Natural killer cell treated with Interleukin-12 subunit alpha and Interleukin-12 subunit beta and Interleukin-15 and Interleukin-18, amount 100 ng/mL, for 72 hours (primary cell): ENCODE measurements at places on chromosomes 5 and 9.

GRCh38 chr5:84642795-84643194 lies 258.1 kb upstream of the EDIL3 start:
- no peak for DNase-seq

- DNase-seq, result no peak
These were observed 68.1 kb downstream of the RNF38 start for GRCh38 chr9:36332006-36332405.

DNA sequence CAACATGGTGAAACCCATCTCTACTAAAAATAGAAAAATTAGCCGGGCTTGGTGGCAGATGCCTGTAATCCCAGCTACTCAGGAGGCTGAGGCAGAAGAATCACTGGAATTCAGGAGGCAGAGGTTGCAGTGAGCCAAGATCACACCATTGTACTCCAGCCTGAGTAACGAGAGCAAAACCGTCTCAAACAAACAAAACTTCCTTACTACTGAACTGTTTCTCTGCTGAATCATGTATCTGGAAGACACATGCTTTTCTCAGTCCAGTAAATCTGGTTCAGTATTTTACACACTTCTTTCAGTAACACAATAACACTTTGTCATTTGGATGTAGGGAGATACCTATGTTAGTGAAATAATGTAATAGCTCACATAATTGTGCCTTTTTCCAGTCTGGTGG lies 7.9 kb downstream of the TRMT10B start:
- no peak for DNase-seq

DNA sequence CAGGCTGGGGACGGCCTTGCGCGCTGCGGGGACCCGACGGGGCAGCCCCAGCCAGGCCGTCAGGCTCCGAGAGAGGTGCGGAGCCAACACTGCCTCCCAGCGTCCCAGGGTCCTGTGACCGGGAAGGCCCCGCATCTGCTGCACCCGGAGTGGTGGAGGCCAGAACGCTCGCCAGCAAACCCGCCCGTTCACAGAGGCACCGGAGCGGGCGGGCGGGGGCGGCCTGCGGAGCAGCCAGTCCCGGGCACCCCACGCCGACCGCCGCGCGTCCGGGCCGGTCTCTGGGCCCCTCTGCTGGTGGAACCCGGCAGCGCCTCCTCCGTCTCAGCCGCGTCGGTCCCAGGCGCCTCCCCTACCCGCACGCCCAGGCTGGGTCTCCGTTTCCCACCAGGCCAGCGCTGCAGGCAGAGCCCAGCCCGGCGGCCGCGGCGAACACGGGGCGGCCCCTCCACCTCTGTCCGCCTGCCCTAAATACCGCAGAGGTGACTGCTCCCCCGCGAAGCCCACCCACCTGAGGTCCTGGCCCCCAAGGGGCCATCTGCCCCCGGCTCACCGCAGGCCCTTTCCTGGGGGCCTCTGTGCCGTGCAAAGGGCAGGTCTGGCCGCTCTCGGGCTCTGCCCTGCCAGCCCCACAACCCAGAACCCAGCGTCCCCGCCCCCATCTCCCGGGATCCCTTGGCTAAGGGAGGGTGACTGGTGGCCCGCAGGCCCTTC lies 15.9 kb downstream of the EXD3 start:
- DNase-seq, result peak; percentile 74

- no peak for DNase-seq
These were observed 60.2 kb upstream of the SLC25A51 start for GRCh38 chr9:37963936-37964739.

DNA sequence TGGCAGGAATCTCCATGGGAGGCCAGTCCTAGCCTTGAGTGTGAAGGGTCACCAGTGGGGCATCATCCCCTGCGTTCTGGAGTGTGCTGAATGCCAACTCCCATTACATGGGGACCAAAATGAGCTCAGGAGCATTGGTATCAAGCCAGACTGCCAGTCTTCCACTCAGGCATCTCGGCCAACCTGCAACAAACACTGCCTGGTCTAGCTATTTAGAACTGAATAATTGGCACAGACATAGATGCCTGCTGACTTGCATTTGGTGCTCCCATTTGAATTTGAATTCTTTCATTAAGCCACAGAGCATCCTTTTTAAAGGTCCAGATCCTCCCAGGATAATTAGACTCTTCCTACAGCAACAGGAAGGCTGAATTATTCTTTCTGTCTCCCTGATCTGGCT lies 116.6 kb upstream of the ABCA1 start:
- DNase-seq, result no peak

DNA sequence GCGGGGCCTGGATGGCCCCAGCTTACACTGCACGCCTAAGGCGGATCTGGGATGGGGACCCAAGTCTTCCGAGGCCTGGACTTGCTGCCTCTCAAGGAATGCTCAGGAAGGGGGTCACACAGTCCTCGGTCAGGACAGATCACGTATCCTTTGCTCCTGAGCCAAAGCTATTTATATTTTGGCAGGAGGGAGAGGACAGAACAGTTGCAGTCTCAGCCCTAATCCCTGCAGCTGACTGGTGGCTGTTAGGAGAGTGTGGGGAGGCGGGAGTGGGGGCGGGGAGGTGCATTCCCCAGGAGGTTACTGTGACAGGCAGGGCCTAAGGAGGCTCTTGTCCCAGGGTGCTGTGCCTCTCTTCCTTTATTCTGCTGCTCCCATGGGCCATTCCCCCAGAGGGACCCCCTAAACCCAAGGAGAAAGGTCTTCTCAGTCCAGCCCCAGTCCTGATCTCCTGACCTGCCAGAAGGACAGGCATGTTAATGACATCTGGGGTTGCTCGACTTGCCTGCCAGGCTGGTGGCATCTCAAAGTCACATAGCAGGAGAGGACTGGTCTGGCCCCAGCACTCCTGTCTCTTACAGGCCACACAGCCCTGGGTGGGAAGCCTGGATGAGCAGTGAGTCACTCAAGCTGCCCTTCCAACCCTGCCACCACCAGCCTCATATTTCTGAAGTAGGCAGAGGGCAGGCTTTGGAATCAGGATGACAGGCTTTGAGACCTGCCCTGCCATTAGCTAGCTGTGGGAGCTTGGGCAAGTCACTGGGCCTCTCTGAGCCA lies 51.9 kb downstream of the COL27A1 start:
- no peak for DNase-seq

- DNase-seq, result no peak
These were observed 19.4 kb downstream of the ADAMTS16 start for GRCh38 chr5:5159282-5160103.

DNA sequence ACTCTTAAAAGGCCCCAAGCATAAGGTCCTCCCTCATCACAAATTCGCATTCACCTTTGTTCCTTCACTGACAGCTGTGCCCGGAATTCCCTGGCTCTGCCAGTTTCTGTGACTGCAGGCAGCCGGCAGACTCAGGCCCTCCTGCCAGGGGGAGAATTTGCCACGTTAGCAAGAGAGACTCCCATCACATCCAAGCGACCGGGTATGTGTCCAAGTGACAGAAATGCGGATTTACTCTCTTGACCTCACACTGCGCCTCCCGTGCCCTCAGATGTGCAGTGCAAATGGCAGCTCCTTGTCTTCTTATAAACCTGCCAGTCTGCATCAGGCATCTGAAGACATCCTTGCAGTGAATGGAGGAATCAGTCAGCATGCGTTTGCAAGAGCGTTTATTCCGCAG lies 187.1 kb upstream of the WWC1 start:
- no peak for DNase-seq

DNA sequence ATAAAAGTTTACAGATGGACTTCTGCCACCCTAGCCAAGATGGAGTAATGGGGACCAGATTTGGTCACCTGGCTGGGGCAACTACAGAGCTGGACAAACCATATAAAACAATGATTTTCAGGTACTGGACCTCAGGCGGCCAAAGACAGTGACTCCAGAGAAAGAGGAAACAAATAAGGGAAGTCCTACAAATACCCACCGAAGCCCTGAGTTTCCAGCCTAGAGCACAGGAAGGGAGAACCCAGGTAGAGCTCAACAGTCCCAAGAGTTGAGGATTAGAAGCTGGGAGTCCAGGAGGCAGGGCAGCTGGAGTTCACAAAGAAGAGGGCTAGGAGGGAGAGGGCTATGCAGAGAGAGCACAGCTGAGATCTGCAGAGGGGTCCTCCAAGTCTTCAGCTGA lies 106.7 kb upstream of the NR5A1 start:
- no peak for DNase-seq

DNA sequence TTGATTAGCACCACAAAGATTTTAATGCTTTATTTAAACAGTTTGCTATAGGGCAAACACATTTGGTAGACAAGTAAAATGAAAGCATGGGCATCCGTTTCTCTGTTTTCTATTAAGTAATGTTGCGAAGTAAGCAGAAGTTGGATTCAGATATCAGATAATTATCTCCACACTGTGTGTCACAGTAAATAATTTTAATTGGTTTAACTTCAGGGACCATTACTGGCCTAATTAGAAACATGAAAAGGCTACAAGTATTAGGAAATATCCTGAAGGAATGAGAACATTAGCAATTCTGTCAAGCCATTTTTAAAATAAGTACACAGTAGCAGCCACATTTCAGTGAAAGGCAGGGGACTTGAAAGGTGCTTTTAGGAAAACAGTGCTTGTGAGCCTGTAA lies 975.4 kb downstream of the NR2F1-AS1 start:
- no peak for DNase-seq

GRCh38 chr9:34545497-34545896 lies 22.7 kb upstream of the ENHO start:
- no peak for DNase-seq

DNA sequence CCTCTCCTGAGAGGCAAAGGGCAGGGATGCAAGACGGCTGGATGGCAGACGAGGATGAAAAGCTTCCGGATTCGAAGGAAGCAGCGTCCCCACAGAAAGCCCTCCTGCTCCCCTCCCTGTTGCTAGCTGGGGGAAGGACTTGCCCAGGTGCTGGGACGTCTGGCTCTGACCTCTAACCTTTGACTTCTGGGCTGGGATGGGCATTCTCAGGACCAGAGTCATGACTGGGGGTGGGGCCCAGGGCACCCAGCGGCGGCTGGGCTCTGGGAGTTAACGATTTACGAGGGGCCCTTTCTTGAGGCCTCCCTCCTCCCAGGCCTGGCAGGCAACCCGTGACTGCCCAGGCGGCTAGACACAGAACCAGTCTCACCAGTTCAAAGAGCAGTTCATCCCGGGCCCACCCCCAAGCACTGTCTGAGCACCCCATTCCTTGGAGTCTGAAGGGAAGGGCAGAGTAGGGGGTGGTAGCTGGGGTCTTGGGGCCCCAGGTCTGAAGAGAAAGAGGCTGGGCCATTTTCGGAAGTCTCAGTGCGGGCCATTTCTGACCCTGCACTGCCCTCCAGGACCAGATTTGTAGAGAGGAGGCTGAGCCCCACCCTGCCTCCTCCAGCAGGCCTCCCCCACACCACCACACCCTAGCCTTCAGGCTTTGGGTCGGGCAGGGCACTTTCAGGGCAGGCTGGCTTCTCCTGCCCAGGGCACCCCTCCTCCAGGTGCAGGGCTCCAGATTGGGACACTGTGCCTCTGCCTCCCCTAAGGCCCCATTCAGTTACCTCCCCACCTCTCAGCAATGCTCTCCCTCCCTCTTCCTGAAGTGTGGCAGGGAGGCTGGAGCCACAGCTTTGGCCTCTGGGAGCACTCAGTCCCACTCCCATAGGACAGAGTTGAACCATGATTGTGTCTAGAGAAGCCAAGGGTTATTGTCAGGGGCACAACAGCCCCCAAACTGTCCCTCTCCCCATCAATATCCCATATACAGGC lies 5.0 kb upstream of the CXXC5 start:
- no peak for DNase-seq

DNA sequence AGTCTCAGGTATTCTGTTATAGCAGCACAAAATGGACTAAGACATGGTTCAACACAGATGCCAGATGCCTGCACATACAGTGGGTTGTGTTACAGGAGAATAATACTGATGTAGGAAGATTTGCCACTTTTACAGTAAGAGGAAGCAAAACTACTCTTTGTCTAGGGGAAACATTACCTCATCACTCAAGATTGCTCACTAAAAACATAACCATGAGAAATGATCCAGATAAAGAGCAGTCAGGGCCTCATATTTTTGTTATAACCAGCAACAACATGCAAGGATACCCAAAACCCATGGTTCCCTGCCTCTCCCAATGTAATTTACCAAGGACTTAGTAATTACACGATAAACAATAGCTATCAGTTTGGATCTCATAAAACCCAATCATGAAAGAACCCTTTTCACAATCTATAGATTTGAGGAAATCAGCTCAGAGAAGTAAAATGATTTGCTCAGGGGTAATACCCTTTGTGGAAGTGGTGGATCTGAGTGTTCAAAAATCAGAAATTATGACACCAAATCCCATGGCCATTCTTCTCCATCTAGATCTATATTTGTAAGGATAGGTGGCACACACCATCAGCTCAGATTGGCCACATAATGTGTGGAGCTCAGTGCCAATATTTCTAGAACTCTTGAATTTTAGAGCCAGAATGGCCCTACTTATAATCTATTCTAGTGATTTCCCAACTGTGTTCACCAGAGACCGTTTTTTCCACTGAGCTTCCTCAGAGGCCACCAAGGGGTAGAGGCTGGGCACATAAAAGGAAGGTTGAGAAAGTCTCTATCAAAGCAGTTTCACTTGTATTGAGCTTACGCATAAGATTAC lies 27.8 kb downstream of the DPYSL3 start:
- no peak for DNase-seq

DNA sequence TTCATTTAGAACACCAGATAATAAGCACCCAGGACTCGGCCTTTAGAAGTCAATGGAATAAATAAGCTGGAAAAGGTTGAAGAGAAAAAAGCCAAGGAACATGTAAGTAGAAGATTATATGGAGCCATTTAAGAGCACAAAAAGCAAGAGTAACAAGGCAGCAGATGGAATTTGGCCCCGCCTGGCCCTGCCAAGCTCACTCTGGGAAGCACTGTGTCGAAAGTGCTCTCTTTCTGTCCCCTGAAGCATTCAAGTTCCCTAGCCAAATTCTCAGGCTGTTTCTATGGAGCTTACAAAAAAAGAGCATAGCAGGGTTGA lies 73.0 kb upstream of the GPR151 start:
- no peak for DNase-seq

- DNase-seq, result no peak
These were observed 14.2 kb downstream of the TCERG1 start for GRCh38 chr5:146461319-146461718.

DNA sequence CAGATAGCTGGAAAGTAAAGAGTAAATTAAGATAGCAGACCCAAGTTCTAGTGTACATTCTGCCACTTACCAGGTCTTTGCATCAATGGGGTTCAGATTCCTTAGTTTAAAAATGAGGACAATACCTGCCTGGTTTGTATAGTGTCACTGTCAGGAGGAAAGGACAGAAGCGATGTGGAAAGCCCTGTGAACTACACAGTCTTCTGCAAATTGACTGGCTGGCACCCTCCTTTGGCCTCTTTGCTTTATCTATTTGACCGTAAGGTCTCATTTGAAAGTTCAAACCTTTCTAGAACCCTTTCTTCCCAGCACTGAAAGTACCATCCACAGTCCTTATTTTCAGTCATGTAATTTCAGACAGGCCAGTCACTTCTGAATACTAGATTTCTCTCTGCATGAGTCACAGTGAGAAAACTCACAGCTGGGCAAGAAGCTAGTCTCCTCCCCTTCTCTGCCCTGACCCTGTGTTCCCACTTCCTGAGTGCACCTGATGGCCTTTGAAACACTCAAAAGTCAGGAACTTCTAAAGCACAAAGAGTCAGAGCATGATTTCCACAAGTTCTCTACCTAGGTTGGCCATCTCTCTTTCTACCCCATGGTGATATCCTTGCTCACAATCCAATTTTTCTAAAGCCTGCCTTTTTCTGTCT lies 91.3 kb upstream of the RASEF start:
- no peak for DNase-seq

GRCh38 chr9:116942593-116943061 lies 255.5 kb downstream of the TRIM32 start:
- DNase-seq, result no peak

GRCh38 chr5:146903789-146904188 lies 25.2 kb upstream of the PPP2R2B start:
- DNase-seq, result no peak

GRCh38 chr9:12095931-12096330 lies 597.3 kb upstream of the TYRP1 start:
- no peak for DNase-seq

GRCh38 chr5:126120939-126121338 lies 302.3 kb upstream of the GRAMD2B start:
- DNase-seq, result no peak
